ENCODE measurements at places on chromosomes 1 and 21.

- DNase-seq = peak; percentile 58
Measured at GRCh38 chr1:97243973-97244560, 522.5 kb downstream of the PTBP2 start.

- peak; percentile 48 for DNase-seq
Measured at GRCh38 chr1:241229216-241229615, 127.8 kb downstream of the RGS7 start.

- peak; percentile 73 for DNase-seq
Measured at GRCh38 chr1:207404849-207405525, 49.1 kb upstream of the CR2 start.

DNA sequence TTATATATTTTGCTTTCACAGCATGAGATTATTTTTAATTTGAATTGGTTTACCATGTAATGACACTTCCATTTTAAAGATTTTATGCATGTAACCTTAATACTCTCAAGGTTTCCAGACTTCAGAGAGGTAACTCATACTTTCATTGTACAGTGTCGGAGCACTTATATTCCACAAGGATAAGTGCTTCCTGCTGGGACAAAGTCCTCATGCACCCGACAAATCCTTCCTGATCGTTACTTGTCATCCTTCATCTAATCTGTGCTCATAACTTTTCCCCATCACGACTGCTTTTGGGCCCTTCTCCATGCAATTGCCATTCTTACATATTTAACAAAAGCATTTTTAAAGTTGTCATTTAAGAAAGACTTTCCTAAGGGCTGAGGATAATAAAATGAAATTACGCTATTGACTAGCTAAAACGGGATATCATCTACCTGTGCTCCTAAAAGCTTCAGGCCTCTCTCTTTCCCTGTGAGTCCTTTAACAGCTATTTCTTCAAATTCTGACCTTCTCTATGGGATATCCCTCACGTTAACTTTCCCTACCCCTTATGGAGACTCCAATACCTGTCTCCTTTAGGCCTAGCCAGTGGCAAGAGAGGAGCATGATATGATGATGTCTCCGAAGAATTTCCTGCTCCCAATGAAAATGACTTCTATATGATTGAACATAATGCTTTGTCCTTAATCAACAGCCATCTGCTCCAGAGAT lies 59.3 kb downstream of the NCAM2 start:
- no peak for DNase-seq

DNA sequence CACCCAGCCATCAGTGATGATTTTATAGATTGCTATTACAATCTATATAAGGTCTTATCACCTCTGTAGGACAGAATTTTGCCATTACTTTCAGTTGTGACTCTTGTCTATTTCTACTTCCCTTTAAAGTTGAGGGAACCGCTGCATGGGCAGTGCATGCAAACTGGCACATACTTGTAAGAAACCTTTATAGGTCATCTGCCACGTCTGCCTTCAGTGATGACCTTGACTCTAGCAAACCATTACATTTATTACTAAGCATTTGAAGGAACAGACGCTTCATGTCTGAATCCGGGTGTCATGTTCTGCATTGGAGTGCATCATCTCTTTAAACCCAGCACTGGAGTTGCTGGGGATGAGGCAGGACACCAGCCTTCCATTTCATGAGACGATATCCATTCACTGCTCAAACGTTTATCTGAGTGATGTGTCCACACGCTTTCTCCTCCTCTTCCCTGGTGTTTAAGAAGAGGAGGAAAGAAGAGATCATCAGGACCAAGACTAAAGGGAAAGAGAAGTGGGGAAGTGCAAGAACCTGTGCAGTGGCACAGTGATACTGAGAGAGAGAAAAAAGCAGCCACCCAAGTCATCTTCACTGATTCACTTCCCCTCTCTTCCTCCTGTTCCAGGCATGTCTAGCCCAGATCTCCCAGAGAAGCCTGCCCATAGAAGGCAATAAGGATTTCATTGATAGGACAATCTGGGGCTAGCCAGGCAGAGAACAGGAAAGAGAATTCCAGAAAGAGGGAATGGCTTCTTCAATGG lies 14.1 kb downstream of the CCSAP start:
- DNase-seq = no peak
